Glomerular endothelial cell (primary cell): ENCODE measurements at places on chromosomes 2 and 18. TPM values are rescaled to one million over a fixed set of nuclear protein-coding genes. Genes with fewer than 3 reads are reported as not detected.

DNA sequence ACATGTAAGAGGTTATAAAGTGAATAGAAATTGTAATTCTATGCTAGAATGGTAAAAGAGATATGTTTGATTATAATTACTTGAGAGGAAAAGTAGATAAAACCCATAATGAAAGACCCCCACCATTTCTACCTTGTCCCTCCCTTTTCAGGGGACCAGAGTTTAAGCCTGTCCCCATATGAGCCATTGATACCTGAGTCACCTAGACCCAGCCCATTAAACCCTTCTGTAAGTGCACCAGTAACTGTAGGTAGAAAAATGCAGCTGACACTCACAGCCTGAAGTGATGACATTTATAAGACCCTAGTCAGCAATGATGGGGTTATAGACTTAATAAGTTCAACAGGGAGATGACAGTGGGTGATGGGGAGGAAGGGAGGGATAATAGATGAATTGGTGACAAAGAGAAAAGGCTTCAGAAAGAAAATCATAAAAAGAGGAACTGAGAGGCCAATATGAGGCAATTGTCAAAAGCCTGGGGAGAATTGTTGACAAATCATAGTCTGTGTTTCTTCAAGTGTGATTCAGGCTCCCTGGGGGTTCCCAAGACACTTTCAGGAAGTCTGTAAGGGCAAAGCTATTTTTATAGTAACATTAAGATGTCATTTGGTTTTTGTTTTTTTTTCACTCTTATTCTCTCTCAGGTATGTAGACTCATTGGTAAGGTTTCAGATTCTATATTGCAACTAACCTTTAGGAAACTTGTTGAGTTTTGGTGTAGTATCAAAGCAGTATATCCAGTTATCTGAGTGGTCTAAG lies 544.2 kb downstream of the SATB2 start:
- no peak for DNase-seq

DNA sequence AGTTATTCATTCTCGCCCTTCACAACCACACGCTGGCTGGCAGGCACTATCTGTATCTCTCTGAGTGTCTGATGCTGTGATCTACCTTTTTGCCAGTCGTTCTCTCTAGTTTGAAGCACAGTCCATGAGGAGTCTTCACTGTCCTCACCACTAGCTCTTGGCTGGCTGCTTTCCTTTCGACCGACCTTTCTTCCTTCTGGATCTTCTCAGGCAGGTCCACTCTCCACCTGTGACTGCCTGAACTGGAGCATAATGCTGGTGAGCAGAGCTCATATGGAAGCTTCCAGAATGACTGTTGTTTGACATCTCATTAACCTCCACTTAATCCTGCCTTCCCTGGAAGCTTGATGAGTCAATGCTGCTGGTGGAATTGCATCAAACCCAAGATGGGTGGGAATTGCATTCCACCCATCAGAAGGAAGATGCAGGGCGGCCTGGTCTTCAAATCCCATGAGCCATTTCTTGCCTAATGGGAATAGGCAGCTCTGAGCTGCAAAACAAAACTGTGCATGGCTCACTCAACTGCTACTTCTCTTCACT lies 283.5 kb upstream of the HDAC4 start:
- no peak for DNase-seq

- DNase-seq = no peak
Measured at GRCh38 chr18:45321520-45321919, 293.8 kb upstream of the SLC14A2 start.

Gene IL36A
- not detected in 2 replicates for total RNA-seq

- DNase-seq = no peak
Measured at GRCh38 chr2:1499033-1499795, 86.0 kb downstream of the TPO start.

DNA sequence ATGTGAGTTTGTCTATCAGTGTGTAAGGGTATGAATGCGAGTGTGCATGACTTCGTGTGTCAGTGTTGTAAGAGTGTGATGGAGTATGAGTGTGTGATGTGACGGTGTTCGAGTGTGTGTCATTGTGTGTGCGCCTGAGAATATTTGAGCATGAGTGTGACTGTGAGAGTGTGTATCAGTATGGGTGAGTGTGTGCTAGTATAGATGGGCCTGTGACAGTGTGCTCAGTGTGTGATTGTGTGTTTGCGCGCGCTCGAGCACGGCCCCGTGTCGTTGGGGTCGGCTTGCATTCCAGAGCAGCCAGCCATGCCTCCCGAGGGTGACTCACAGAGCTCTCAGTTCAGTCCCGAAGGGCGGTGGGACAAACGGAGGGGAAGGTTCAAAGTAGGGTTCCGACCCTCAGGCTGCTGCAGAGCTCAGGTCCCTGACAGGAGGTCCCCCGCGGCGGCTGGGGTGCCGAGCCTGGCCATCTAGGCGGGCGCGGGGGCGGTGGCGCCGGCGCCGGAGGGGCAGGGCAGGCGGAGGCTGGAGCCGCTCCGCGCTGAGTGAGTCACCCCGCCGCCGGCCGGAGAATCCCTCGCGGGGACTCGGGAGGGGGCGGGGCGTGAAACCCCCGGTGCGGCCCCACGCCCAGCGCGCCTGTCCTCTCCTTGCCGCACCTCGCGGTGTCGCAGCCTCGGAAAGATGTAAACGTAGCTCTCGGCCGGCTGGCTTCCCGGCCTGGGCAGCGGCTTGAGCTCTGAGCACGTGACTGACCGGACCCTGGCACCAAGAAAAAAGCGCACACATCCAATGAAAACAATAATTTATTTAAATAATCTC lies 3.8 kb downstream of the DLX2 start:
- no peak for DNase-seq

DNA sequence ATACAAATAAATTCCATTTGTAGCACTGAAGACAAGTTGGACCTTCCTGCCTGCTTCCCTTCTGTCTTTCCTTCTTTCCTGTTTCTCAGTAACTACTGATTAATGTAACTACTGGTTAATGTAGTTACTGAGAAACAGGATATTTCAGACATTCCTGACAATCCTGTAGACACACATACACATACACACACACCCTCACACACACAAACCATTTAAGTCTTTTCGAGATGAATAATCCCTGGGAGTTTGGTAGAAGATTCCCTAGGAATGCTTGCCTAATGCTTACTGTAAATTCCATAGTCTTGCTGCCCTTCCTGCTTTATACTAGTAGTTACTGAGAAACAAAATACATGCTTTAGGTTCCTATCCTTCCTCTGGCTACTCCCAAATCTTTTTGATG lies 83.9 kb downstream of the PIK3C3 start:
- DNase-seq = peak; percentile 56
